ENCODE measurements at places on chromosomes 1 and 21. TPM values are rescaled to one million over a fixed set of nuclear protein-coding genes. Genes with fewer than 3 reads are reported as not detected.
A peak's percentile ranks its signal among the peaks of the same experiment; 100 is the strongest.

LMX1A gene
- total RNA-seq, result not detected

RAB3GAP2 gene
- total RNA-seq, result 37.9 TPM

HPDL gene
- total RNA-seq, result not detected

RORC gene
- not detected for total RNA-seq

MOV10 gene
- total RNA-seq, result 28.3 TPM

SH3BP5L gene
- 27.4 TPM for total RNA-seq

OR2L13 gene
- total RNA-seq, result not detected

GPR52 gene
- 7.1 TPM for total RNA-seq

EFNA3 gene
- total RNA-seq, result 1.5 TPM

ZSWIM5 gene
- total RNA-seq, result 3.5 TPM

RGS13 gene
- 1.1 TPM for total RNA-seq

SERPINC1 gene
- not detected for total RNA-seq

DNA sequence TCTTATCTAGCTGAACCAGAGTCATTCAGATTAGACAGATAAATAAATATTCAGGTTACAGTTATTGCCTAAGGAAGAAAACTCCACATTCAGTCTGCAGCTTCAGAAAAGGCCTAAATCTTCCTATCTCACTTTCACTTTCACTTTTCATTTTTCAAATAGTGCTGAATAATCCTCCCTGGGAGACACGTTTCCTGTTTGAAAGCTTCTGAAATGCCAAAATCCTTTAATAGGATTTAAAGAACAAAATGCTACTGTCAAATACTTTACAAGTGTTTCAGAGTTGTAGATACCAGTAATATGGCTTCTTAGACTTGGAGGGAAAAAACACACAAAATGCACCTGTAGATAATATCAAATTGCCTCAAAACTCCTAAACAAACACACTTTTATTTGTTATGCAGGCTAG lies 3.9 kb downstream of the PSMB2 start:
- peaks cover 47% of the 10 kb centered on the region for H3K4me1 ChIP-seq
- H3K36me3 ChIP-seq, result peaks cover 27% of the 10 kb centered on the region
- DNase-seq, result no peak
- H3K27me3 ChIP-seq, result no peaks in the 10 kb centered on the region
- peak overlapping the region; percentile 56 for H3K27ac ChIP-seq

GRCh38 chr1:222691016-222691415 lies 21.3 kb downstream of the AIDA start:
- DNase-seq, result no peak
- peaks cover 17% of the 10 kb centered on the region for H3K36me3 ChIP-seq
- H3K4me3 ChIP-seq, result no peak overlapping the region
- no peak overlapping the region for H3K27ac ChIP-seq

DNA sequence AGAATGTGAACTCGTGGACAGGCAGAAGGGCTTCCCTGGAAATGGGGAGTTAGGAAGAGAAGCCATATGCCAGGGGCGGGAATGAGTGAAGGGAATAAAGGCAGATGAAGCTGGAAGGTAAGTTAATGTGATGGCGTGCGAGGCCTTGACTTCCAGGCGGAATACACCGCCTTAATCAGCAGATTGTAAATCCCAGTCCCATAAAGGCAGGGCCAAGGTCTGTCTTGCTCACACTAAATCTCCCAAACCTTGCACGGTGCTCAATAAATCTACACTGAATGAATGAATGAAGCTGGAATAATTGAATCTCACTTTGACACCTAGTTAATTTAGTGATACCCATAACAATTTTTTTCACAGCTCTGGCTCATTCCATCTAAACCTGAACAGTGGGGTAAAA lies 16.8 kb upstream of the PRDM2 start:
- no peak overlapping the region for H3K27ac ChIP-seq
- H3K27me3 ChIP-seq, result no peaks in the 10 kb centered on the region
- DNase-seq, result no peak
- H3K4me1 ChIP-seq, result no peaks in the 10 kb centered on the region

- DNase-seq, result no peak
- peaks cover 7% of the 10 kb centered on the region for H3K4me1 ChIP-seq
- H3K27me3 ChIP-seq, result no peaks in the 10 kb centered on the region
- no peak overlapping the region for H3K4me3 ChIP-seq
- no peak overlapping the region for H3K27ac ChIP-seq
- no peaks in the 10 kb centered on the region for H3K36me3 ChIP-seq
These were observed 3.3 kb upstream of the GBP3 start for GRCh38 chr1:89025928-89026327.

- H3K36me3 ChIP-seq, result no peaks in the 10 kb centered on the region
- DNase-seq, result no peak
- no peaks in the 10 kb centered on the region for H3K4me1 ChIP-seq
- no peak overlapping the region for H3K4me3 ChIP-seq
These were observed 135.8 kb downstream of the MAP3K21 start for GRCh38 chr1:233463333-233463732.

DNA sequence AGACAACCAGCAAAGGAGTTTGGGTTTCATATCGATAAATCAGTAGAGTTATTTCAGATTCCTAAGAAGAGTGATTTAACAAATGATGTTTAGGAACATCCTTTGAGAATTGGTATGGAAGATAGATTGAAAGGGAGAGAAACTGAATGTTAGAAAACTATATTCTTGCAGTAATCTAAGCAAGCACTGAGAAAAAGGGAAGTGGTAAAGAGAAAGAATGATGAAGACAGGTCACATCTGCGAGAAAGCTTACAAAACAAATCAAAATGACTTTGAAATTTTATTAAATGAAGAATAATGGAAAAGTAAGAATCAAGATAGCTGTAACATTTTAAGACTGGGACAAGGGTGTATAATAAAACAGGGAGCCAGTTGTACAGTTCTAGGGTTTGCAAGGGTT lies 177.0 kb downstream of the HS2ST1 start:
- no peak overlapping the region for H3K27ac ChIP-seq
- no peaks in the 10 kb centered on the region for H3K27me3 ChIP-seq
- H3K4me3 ChIP-seq, result no peak overlapping the region
- H3K4me1 ChIP-seq, result no peaks in the 10 kb centered on the region

GRCh38 chr21:29329406-29329805 lies 30.7 kb downstream of the BACH1 start:
- H3K36me3 ChIP-seq, result peaks cover 11% of the 10 kb centered on the region
- H3K4me3 ChIP-seq, result no peak overlapping the region
- no peak for DNase-seq
- peaks cover 12% of the 10 kb centered on the region for H3K4me1 ChIP-seq
- H3K27ac ChIP-seq, result no peak overlapping the region

DNA sequence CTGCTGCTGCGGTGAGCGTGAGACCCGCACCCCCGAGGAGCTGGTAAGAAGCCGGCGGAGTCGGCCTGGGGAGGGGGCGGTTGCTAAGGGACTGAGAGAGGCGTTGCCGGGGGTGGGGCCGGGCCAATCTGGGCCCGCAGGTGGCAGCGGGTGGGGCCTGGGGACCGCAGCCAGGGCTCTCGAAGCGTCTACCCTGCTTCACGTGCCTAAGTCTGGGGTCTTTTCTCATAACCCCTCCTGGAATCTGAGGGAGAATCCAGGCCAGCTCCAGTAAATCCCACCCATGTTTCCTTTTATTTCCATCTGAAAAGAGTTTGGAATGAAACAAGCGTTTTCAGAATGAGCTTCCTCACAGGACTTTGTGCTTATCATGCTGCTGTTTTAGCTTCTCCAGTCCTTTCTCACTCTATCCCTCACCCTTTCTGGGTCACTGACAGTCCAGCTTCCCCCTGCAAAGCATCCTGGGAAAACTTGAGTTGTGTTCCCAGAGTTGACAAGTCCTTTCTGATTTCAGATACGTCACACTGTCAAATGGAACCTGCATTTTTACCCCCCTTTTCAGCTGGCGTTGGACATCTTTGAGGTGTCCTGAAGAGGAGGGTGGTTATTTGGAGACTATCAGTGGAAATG lies 431 bp downstream of the CLCN6 start:
- H3K27me3 ChIP-seq, result no peaks in the 10 kb centered on the region
- H3K36me3 ChIP-seq, result peaks cover 4% of the 10 kb centered on the region
- H3K4me3 ChIP-seq, result peak overlapping the region; percentile 83
- peak overlapping the region; percentile 99 for H3K27ac ChIP-seq
- peaks cover 30% of the 10 kb centered on the region for H3K4me1 ChIP-seq

DNA sequence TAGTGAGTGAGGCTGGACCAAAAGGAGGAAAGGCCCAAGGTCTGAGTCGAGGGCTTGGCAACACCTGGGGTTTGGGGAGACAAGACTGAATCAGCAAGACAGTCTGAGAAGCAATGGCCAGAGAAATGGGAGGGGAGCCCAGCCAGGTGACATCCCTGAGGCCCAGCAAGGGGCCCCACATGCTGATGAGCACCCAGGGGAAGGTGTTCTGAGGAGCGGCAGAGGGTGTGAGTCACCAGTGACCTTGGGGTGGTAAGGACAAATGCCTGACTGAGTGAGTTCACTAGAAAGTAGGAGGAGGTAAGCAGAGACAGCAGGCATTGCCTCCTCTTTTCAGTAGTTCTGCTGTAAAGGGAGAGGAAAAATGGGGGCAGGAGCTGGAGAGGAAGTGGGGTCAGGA lies 192.4 kb upstream of the GALNT2 start:
- no peaks in the 10 kb centered on the region for H3K36me3 ChIP-seq
- H3K4me3 ChIP-seq, result no peak overlapping the region
- no peak for DNase-seq
- peaks cover 10% of the 10 kb centered on the region for H3K4me1 ChIP-seq
- H3K27ac ChIP-seq, result no peak overlapping the region
- H3K27me3 ChIP-seq, result no peaks in the 10 kb centered on the region

GRCh38 chr1:81183051-81183450 lies 617.7 kb upstream of the ADGRL2 start:
- no peak for DNase-seq
- no peaks in the 10 kb centered on the region for H3K27me3 ChIP-seq
- no peaks in the 10 kb centered on the region for H3K4me1 ChIP-seq
- no peak overlapping the region for H3K27ac ChIP-seq

DNA sequence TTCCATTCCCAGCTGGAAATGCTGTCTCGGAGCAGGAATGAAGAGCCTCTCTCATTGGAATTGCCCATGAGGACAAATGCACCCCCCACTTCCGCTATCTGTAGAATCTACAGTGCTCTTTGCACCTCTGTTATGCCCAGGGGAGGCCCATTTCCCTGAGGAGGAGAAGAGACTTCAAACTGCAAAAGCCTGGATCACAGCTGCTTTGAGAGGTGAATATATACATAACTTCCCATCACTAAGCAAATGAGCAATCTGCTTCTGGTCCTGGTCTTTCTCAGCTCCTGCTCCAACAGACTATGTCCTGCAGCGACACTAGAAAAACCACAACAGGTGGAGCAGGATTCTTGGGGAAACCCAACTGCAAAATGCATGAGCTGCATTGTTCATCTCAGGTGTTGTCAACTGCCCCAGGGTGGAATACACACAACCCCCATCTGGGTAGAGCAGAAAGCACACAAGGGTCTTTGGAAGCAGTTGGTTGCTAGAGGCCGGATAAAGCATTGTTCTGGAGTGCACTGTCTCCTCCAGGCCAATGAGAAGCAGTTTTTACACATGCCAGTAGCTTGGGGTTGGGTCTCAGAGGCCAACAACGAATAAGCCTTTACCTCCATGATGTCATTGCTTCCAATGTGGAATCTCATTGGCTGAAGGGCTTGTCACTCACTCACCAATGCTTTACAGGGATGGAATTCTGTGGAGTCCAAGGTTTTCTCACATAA lies 67.7 kb upstream of the RAB4A start:
- no peaks in the 10 kb centered on the region for H3K27me3 ChIP-seq
- no peak overlapping the region for H3K4me3 ChIP-seq
- H3K27ac ChIP-seq, result no peak overlapping the region

DNA sequence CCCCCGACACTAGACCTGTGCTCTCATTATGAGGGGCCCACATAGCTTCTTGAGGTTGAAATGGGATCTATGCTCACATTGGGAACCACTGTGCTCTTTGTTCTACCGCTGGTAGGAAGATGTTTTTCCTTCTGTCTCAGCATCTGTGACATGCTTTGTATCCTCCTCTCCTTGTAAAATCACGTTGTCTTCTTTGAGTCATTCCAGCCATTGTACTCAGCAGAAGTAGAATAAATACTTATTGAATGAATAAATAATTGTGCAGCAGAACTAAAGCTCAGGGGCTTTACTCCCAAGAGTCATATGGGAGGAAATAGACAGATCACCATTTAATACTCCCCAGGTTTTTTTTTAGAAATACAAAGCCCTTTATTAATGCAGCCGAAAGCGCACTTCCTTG lies 66.3 kb upstream of the EDEM3 start:
- peaks cover 47% of the 10 kb centered on the region for H3K4me1 ChIP-seq
- H3K4me3 ChIP-seq, result no peak overlapping the region
- no peak for DNase-seq
- no peaks in the 10 kb centered on the region for H3K27me3 ChIP-seq
- no peak overlapping the region for H3K27ac ChIP-seq

GRCh38 chr1:220696226-220696862 lies 6.2 kb downstream of the C1orf115 start:
- no peaks in the 10 kb centered on the region for H3K27me3 ChIP-seq
- no peak overlapping the region for H3K4me3 ChIP-seq
- H3K27ac ChIP-seq, result no peak overlapping the region

GRCh38 chr1:87787551-87787950 lies 458.9 kb downstream of the LMO4 start:
- no peak overlapping the region for H3K4me3 ChIP-seq
- no peak overlapping the region for H3K27ac ChIP-seq
- DNase-seq, result no peak

GRCh38 chr1:13996334-13996733 lies 296.3 kb downstream of the PRDM2 start:
- no peaks in the 10 kb centered on the region for H3K36me3 ChIP-seq
- H3K27me3 ChIP-seq, result no peaks in the 10 kb centered on the region
- no peak for DNase-seq
- no peaks in the 10 kb centered on the region for H3K4me1 ChIP-seq
- H3K4me3 ChIP-seq, result no peak overlapping the region
- H3K27ac ChIP-seq, result no peak overlapping the region

GRCh38 chr1:41560496-41560895 lies 76.0 kb upstream of the EDN2 start:
- no peak overlapping the region for H3K27ac ChIP-seq
- DNase-seq, result no peak
- H3K27me3 ChIP-seq, result no peaks in the 10 kb centered on the region
- no peaks in the 10 kb centered on the region for H3K36me3 ChIP-seq
- peaks cover 5% of the 10 kb centered on the region for H3K4me1 ChIP-seq

- H3K4me3 ChIP-seq, result no peak overlapping the region
- H3K4me1 ChIP-seq, result no peaks in the 10 kb centered on the region
- no peaks in the 10 kb centered on the region for H3K36me3 ChIP-seq
- peaks cover 18% of the 10 kb centered on the region for H3K27me3 ChIP-seq
- no peak for DNase-seq
These were observed 9.1 kb downstream of the MMEL1 start for GRCh38 chr1:2623571-2624337.

DNA sequence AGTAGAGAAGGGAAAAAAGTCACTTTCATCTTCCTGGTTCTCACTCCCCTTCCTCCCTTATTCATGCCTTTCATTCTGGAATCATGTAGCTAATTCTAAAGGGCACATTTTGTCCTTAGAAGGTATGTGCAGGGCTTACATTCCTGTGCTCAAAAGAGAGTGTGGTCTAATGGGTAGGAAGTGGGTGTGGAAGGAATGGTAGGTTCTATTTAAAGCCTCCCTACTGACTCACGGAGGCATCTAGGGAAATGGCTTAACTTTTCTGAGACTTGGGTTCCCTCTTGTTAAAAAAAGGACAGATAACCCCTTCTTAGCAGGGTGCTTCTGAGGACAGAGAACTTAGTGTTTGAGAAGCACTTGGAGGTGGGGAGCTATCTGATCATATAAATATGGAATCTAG lies 249.3 kb upstream of the DUSP10 start:
- DNase-seq, result no peak
- no peak overlapping the region for H3K4me3 ChIP-seq
- no peaks in the 10 kb centered on the region for H3K27me3 ChIP-seq
- peak overlapping the region; percentile 16 for H3K27ac ChIP-seq

GRCh38 chr1:229650045-229650444 lies 24.0 kb downstream of the URB2 start:
- no peak for DNase-seq
- H3K27ac ChIP-seq, result no peak overlapping the region
- H3K36me3 ChIP-seq, result peaks cover 20% of the 10 kb centered on the region
